ENCODE measurements at places on chromosomes 16 and 17. TPM values are rescaled to one million over a fixed set of nuclear protein-coding genes. Genes with fewer than 3 reads are reported as not detected.
A peak's percentile ranks its signal among the peaks of the same experiment; 100 is the strongest.

- H3K36me3 ChIP-seq: no peaks in the 10 kb centered on the region
- peak overlapping the region; percentile 83 for H3K27ac ChIP-seq
- H3K27me3 ChIP-seq: no peaks in the 10 kb centered on the region
- H3K4me1 ChIP-seq: peaks cover 13% of the 10 kb centered on the region
- H3K4me3 ChIP-seq: no peak overlapping the region
- no peak for DNase-seq
Observed at GRCh38 chr16:70378869-70379493, 32.3 kb downstream of the DDX19A start.

Gene TMEM235
- not detected for total RNA-seq

GRCh38 chr16:66435896-66436295 lies 8.8 kb downstream of the BEAN1 start:
- H3K36me3 ChIP-seq: no peaks in the 10 kb centered on the region

- no peak overlapping the region for H3K27ac ChIP-seq
- H3K4me3 ChIP-seq: no peak overlapping the region
- no peaks in the 10 kb centered on the region for H3K4me1 ChIP-seq
- no peaks in the 10 kb centered on the region for H3K27me3 ChIP-seq
Observed at GRCh38 chr16:85235991-85236817, 123.9 kb upstream of the CIBAR2 start.

GRCh38 chr16:49488336-49488735 lies 114.7 kb downstream of the C16orf78 start:
- no peaks in the 10 kb centered on the region for H3K36me3 ChIP-seq
- H3K4me3 ChIP-seq: no peak overlapping the region
- DNase-seq: no peak
- H3K27ac ChIP-seq: no peak overlapping the region
- no peaks in the 10 kb centered on the region for H3K27me3 ChIP-seq

DNA sequence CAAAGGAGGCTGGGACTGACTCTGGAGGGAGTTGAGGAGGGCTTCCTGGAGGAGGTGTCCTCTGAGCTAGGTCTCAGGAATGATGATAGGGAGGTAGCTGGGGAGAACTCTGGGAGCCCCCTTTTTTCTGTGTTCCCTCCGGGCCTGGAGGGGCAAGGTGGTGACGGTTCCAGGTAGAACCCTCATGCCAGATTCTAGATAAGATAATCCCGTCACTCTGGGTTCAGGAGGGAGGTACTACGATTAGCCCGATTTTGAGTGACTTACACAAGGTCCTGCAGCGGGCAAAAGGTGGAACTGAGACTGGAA lies 18.7 kb upstream of the ADGRG3 start:
- H3K27ac ChIP-seq: no peak overlapping the region
- no peak overlapping the region for H3K4me3 ChIP-seq
- H3K36me3 ChIP-seq: no peaks in the 10 kb centered on the region
- H3K4me1 ChIP-seq: peaks cover 29% of the 10 kb centered on the region
- DNase-seq: no peak

Gene HSPB9
- total RNA-seq: not detected

Gene ZPBP2
- not detected for total RNA-seq

- H3K27ac ChIP-seq: no peak overlapping the region
- H3K4me1 ChIP-seq: peaks cover 7% of the 10 kb centered on the region
- no peaks in the 10 kb centered on the region for H3K27me3 ChIP-seq
- peaks cover 1% of the 10 kb centered on the region for H3K36me3 ChIP-seq
Observed at GRCh38 chr16:56515665-56516064, 4.2 kb downstream of the BBS2 start.

Gene MYOCD
- total RNA-seq: not detected

DNA sequence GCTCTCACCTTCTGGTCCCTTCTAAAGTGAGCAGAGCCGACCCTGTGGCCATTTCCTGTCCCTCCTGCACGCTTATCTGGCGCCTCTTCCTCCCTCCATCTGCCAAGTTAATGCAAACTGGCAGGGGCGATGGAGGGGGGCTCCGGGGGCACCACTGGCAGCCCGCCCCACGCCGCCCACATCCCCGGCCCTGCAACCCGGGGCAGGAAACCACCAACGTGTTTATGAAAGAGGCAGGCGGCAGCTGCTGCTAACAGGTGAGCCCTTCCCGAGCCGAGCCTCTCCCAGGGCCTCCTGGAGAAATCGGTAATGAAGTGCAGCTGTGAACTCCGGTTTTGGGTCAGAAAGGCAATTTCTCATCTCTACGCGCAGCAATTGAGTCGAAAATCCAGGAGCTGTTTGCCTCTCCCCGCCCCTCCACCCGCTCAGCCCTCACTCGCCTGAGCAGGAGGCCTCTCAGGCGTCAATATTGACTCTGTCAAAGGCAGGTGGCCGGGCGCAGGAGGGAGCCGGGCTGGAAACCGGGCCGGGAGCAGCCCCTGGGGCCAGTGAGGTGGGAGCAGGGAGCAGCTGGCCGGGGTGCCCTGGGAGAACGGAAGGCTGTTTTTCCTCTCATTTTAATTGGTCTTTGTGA lies 164.4 kb upstream of the GSE1 start:
- DNase-seq: peak; percentile 69
- no peaks in the 10 kb centered on the region for H3K27me3 ChIP-seq
- peak overlapping the region; percentile 24 for H3K4me3 ChIP-seq
- peak overlapping the region; percentile 58 for H3K27ac ChIP-seq
- H3K36me3 ChIP-seq: no peaks in the 10 kb centered on the region

DNA sequence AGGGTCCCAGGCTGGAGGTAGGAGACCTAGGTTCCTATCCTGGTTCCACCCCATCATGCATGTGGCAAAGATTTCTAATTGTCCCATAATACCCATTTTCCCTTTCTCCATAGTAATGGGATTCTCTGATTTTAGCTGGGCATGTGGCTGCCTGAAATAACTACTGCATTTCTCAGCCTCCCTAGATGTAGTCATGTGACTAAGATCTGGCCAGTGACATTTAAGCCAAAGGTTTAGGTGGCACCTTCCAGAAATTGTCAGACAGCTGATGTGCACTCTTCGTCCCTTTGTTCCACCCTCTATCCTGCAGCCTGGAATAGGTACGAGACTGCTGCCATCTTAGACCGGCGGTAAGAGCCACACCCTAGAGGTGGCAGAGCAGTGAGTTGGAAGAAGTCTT lies 8.2 kb downstream of the NXPH3 start:
- H3K4me1 ChIP-seq: no peaks in the 10 kb centered on the region
- no peak overlapping the region for H3K4me3 ChIP-seq
- no peak overlapping the region for H3K27ac ChIP-seq
- no peaks in the 10 kb centered on the region for H3K36me3 ChIP-seq

DNA sequence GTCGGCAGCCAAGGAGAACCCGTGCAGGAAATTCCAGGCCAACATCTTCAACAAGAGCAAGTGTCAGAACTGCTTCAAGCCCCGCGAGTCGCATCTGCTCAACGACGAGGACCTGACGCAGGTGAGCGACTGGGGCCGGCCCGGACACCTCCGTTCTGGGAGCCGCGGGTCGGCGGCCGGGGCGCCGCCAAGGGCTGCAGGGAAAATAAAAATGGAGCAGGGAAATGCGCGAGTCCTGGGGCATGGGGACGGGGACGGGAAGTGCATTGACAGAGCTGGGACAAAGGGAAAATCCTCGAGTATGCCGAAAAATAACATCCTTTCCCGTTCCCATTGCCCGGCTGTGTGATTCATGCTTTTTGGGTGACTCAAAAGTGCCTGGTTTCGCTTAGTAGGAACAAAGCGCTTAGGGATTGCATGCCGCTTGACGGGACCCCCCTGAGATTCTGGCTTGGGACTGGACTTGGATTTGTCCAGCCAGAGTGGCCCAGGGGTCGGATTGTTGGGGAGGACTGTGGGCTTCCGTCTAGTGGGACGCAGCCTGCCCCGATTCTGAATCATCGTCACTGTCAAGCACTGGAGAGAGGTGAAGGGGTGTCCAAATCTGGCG lies 699 bp downstream of the MPRIP start:
- peak overlapping the region; percentile 67 for H3K27ac ChIP-seq
- peak overlapping the region; percentile 58 for H3K4me3 ChIP-seq
- DNase-seq: peak; percentile 20
- H3K36me3 ChIP-seq: no peaks in the 10 kb centered on the region
- no peaks in the 10 kb centered on the region for H3K27me3 ChIP-seq
- H3K4me1 ChIP-seq: peaks cover 39% of the 10 kb centered on the region

DNA sequence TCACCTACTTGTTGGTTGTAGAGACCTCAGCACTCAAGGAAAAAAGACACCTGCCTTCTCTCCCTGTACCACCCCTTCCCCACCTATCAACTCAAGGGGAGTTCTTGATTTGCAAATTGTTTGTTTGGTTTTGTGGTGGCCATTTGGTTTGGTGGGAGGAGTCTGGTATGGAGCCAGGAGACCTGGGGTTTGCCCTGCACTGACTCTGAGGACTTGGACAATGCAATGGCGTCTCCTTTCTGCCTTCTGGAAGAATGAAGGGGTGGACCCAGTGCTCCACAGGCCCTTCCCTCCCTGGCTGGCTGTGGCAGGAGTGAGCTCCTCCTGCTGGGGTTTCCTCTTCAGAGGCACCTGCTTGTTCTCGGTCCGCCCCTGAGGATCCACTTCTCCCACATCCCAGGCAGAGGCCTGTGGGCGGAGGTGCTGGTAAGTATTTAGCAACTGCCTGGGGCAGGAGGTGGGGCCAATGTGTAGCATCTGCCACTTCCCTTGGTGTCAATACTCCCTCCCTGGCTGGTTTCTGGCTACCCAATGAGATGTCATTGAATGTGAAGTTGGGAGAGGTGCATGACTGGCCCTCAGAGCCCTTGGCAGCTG lies 164.5 kb downstream of the NTN1 start:
- no peaks in the 10 kb centered on the region for H3K4me1 ChIP-seq
- H3K36me3 ChIP-seq: no peaks in the 10 kb centered on the region
- DNase-seq: no peak
- no peak overlapping the region for H3K4me3 ChIP-seq
- H3K27me3 ChIP-seq: no peaks in the 10 kb centered on the region

- peaks cover 16% of the 10 kb centered on the region for H3K4me1 ChIP-seq
- H3K27me3 ChIP-seq: no peaks in the 10 kb centered on the region
- no peak overlapping the region for H3K27ac ChIP-seq
- H3K4me3 ChIP-seq: no peak overlapping the region
- no peak for DNase-seq
Observed at GRCh38 chr16:68643847-68644246, 1.3 kb upstream of the CDH3 start.

DNA sequence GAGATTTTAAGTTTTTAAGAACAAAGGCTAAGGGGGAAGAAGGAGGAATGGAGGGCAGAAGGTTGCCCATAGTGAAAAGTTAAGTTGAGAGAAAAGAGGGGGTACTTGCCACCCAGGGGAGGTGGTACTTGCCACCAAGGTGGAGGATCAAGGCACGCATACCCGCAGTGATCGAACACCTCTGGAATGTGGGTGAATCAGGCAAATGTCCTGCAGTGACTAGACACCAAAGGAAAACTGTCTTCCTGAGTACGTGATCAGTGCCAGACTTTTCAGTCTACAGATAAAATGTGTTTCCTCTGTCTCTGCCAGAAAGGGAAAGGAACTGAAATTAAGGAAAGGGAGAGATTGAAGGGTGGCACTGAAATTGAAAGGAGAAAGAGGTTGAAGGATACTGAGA lies 2285.3 kb downstream of the TP53TG3F start:
- H3K36me3 ChIP-seq: no peaks in the 10 kb centered on the region
- no peak overlapping the region for H3K27ac ChIP-seq
- no peak overlapping the region for H3K4me3 ChIP-seq
- no peak for DNase-seq
- H3K27me3 ChIP-seq: no peaks in the 10 kb centered on the region
- no peaks in the 10 kb centered on the region for H3K4me1 ChIP-seq

- H3K4me3 ChIP-seq: no peak overlapping the region
- H3K27ac ChIP-seq: no peak overlapping the region
- H3K36me3 ChIP-seq: no peaks in the 10 kb centered on the region
- peaks cover 4% of the 10 kb centered on the region for H3K27me3 ChIP-seq
- no peaks in the 10 kb centered on the region for H3K4me1 ChIP-seq
Observed at GRCh38 chr17:44955674-44956425, 8.3 kb upstream of the KIF18B start.

Gene ABHD15
- 17.7 TPM for total RNA-seq

DNA sequence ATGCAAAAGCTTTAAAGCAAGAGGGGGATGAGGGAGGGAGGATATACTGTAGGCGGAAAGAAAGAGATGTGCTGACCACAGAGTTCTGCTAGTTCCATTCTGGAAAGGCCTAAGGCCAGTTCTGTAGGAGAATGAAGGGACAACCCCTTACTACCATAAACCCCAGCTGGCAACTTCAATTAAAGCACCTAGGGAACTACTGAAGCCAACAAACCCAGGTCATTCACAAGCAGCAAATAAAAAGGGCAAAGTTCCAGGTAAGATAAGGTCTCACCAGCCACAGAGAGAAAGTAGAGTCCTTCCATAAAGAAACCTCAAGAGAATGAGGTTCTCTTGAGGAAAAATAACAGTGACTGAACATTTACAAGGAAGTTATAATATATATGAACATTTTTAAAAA lies 12.8 kb downstream of the TERF2 start:
- no peak for DNase-seq
- H3K36me3 ChIP-seq: no peaks in the 10 kb centered on the region
- no peak overlapping the region for H3K27ac ChIP-seq
- no peaks in the 10 kb centered on the region for H3K27me3 ChIP-seq
- H3K4me1 ChIP-seq: no peaks in the 10 kb centered on the region

DNA sequence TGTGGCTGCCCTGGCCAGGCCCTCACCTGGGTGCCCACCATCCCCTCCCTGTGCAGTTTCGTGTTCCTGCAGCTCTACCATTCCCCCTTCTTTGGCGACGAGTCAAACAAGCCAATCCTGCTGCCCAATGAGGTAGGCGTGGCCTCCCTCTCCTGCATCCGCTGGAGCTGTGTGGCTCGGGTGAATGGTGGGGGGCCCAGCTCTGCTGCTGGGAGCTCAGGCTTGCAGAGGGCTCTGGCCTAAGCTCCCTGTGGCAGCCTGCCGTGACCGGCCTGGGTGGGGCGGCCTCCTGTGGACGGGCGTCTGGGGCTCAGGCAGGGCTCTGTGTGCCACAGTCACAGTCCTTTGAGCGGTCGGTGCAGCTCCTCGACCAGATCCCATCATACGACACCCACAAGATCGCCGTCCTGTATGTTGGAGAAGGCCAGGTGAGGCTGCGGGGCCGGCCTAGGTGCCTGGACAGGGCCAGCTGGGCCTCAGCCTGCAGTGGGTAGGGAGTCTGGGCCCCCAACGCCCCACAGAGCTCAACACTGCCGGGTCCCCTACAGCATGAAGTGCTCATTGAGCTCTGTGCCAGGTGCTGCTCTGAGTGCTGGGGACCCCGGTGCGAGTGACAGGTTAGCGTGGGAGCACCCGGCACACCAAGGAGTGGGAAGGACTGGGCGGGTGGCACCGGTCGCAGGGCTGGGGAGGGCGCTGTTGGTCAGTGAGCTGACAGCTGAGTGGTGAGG lies 37.3 kb downstream of the TSC2 start:
- no peaks in the 10 kb centered on the region for H3K36me3 ChIP-seq
- no peak for DNase-seq
- no peaks in the 10 kb centered on the region for H3K4me1 ChIP-seq
- no peak overlapping the region for H3K27ac ChIP-seq
- H3K27me3 ChIP-seq: no peaks in the 10 kb centered on the region

GRCh38 chr17:37719866-37720265 lies 25.0 kb downstream of the HNF1B start:
- no peak for DNase-seq
- H3K4me3 ChIP-seq: no peak overlapping the region
- no peaks in the 10 kb centered on the region for H3K27me3 ChIP-seq
- H3K27ac ChIP-seq: no peak overlapping the region

- no peaks in the 10 kb centered on the region for H3K36me3 ChIP-seq
- no peaks in the 10 kb centered on the region for H3K4me1 ChIP-seq
- DNase-seq: no peak
- no peaks in the 10 kb centered on the region for H3K27me3 ChIP-seq
Observed at GRCh38 chr16:17945080-17945601, 391.4 kb downstream of the NPIPA8 start.

GRCh38 chr17:62860962-62861873 lies 53.1 kb upstream of the MARCHF10 start:
- no peak overlapping the region for H3K27ac ChIP-seq
- DNase-seq: no peak
- H3K36me3 ChIP-seq: no peaks in the 10 kb centered on the region
- H3K4me1 ChIP-seq: no peaks in the 10 kb centered on the region

Gene CIITA
- total RNA-seq: 1.7 TPM

Gene ZNF764
- total RNA-seq: 18.1 TPM

Gene TBC1D16
- 1.6 TPM for total RNA-seq

All from naive thymus-derived CD4-positive, alpha-beta T cell (primary cell).